ENCODE measurements at places on chromosomes 2 and 18.
A peak's percentile ranks its signal among the peaks of the same experiment; 100 is the strongest.

DNA sequence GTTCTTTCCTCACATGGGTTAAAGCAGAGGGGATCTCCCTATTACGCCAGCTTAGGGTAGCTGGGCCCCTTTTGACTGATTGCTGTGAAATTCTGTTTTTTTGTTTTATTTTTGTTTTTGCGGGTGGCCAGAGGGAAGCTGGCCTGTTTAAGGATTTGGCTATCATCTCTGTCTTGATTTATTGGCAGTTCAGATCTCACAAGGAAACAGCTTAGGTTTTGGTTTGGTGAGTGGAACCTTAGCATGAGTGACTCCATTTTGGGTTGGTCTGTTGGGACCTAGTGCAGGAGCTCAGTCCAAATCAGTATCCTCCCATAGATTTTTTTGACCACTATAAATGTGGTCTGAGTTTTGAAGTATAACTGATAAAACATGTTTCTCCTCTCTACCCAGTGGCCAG is 25.6 kb upstream of the NTSR2 start:
- H3K4me1 ChIP-seq, result no peaks in the 10 kb centered on the region
- no peaks in the 10 kb centered on the region for H3K36me3 ChIP-seq
- no peak for DNase-seq
- H3K27me3 ChIP-seq, result no peaks in the 10 kb centered on the region
- no peak overlapping the region for H3K27ac ChIP-seq

- H3K27me3 ChIP-seq, result no peaks in the 10 kb centered on the region
- H3K4me1 ChIP-seq, result no peaks in the 10 kb centered on the region
- H3K27ac ChIP-seq, result no peak overlapping the region
- no peak for DNase-seq
- no peaks in the 10 kb centered on the region for H3K36me3 ChIP-seq
- no peak overlapping the region for H3K4me3 ChIP-seq
Measured at GRCh38 chr2:41241325-41242000, 789.6 kb upstream of the SLC8A1 start.

- no peak overlapping the region for H3K27ac ChIP-seq
- H3K36me3 ChIP-seq, result no peaks in the 10 kb centered on the region
Measured at GRCh38 chr2:129888896-129889295, 90.6 kb upstream of the RAB6C start.

DNA sequence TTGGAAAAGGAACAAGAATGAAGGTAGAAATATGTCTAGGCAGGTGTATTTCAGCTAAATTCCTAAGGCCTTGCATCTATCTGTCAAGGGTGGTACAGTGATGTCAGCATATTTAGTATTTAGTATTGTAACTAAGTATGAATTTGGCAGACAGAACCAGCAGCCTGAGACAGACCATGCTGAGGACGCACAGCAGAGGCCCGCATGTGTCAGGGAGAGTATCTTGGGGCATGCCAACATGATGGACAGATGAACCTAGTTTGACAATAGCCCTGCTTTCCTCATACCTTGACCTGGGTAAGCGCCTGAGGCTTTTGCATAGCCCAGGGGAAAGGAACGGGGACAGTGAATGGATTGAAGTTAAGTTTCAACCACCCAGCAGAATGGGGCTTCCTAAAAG is 33.8 kb upstream of the OSR1 start:
- H3K27me3 ChIP-seq, result peaks cover 18% of the 10 kb centered on the region
- H3K4me3 ChIP-seq, result no peak overlapping the region
- no peak overlapping the region for H3K27ac ChIP-seq

GRCh38 chr2:236164925-236165841 is 3.0 kb downstream of the GBX2 start:
- no peak overlapping the region for H3K4me3 ChIP-seq
- peaks cover 61% of the 10 kb centered on the region for H3K27me3 ChIP-seq
- H3K36me3 ChIP-seq, result no peaks in the 10 kb centered on the region
- peaks cover 13% of the 10 kb centered on the region for H3K4me1 ChIP-seq
- no peak overlapping the region for H3K27ac ChIP-seq
- no peak for DNase-seq

GRCh38 chr2:225841314-225841713 is 441.8 kb downstream of the NYAP2 start:
- no peak for DNase-seq
- no peak overlapping the region for H3K27ac ChIP-seq
- H3K4me3 ChIP-seq, result no peak overlapping the region
- no peaks in the 10 kb centered on the region for H3K36me3 ChIP-seq

DNA sequence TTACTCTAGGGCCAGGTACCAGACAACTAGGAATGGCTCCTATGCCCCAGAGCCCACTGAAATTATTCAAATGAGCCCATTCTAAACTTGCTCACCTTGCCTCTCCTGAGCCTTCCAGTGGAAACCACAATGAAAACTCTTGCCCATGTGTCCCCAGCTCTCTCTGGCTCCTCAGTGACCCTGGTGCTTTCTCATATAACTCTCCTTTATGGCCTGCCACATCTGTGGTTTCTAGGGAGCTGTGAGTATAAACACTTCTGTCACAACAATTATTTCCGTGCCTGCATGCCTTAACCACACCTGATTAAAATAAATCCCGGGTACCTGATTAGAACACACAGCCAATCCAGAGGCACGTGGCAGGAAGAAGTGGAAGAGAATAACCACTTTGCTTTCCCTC is 333.0 kb upstream of the SPRED2 start:
- no peaks in the 10 kb centered on the region for H3K36me3 ChIP-seq
- no peaks in the 10 kb centered on the region for H3K4me1 ChIP-seq
- peak overlapping the region; percentile 17 for H3K27ac ChIP-seq
- no peak for DNase-seq
- H3K4me3 ChIP-seq, result no peak overlapping the region

DNA sequence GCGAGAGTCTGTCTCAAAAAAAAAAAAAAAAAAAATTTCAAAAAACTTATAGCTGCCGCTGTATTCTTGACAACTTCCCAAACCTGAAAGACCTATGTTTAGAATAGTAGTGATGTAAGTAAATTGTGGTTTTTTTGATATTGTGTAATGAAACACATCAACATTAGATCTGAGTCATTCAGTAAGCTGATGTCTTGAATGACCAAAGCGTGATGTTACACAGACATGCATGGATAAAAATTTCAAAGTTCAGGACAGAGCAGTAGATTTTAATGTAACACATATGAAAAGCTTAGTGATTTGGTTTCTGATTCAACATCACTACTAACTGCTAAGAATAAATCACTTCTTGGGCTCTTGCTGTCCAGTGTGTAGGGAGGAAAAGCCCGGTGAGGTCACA is 69.3 kb upstream of the MEX3C start:
- no peak for DNase-seq
- no peaks in the 10 kb centered on the region for H3K36me3 ChIP-seq
- H3K27me3 ChIP-seq, result peaks cover 4% of the 10 kb centered on the region
- no peaks in the 10 kb centered on the region for H3K4me1 ChIP-seq
- H3K4me3 ChIP-seq, result no peak overlapping the region

- H3K27me3 ChIP-seq, result no peaks in the 10 kb centered on the region
- H3K36me3 ChIP-seq, result peaks cover 73% of the 10 kb centered on the region
- peak overlapping the region; percentile 30 for H3K4me3 ChIP-seq
- peaks cover 60% of the 10 kb centered on the region for H3K4me1 ChIP-seq
- peak overlapping the region; percentile 95 for H3K27ac ChIP-seq
- peak; percentile 27 for DNase-seq
Measured at GRCh38 chr2:233270366-233270765, 18.9 kb downstream of the ATG16L1 start.

All from activated naive CD4-positive, alpha-beta T cell treated with anti-CD3 and anti-CD28 coated beads for 36 hours (primary cell).